ENCODE measurements at places on chromosomes 12 and 14. TPM values are rescaled to one million over a fixed set of nuclear protein-coding genes. Genes with fewer than 3 reads are reported as not detected.

- DNase-seq: no peak
These were observed 202.0 kb upstream of the LHX5 start for GRCh38 chr12:113673458-113674238.

DNA sequence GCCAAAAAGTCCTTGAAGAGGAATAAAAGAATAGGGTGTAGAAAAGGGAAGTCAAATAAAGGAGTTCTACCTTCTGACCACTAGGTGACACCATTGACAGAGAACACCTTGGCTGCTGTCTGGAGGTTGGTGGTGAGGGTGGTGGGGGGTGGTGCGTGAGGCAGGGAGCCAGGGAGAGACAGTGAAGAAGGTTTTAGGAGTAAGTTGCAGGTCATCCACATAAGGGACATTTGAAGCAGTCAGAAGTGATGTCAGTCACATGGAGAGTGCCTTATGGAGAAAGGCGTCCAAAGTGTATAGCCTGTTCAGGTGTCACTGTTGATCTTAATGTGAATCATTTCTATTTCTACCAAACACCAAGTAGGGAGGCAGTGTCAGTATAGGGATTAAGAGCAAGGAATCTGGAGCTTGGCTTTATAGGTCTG lies 279.3 kb upstream of the DDHD1 start:
- DNase-seq: no peak

- no peak for DNase-seq
These were observed 51.6 kb upstream of the DLK1 start for GRCh38 chr14:100674897-100675619.

DNA sequence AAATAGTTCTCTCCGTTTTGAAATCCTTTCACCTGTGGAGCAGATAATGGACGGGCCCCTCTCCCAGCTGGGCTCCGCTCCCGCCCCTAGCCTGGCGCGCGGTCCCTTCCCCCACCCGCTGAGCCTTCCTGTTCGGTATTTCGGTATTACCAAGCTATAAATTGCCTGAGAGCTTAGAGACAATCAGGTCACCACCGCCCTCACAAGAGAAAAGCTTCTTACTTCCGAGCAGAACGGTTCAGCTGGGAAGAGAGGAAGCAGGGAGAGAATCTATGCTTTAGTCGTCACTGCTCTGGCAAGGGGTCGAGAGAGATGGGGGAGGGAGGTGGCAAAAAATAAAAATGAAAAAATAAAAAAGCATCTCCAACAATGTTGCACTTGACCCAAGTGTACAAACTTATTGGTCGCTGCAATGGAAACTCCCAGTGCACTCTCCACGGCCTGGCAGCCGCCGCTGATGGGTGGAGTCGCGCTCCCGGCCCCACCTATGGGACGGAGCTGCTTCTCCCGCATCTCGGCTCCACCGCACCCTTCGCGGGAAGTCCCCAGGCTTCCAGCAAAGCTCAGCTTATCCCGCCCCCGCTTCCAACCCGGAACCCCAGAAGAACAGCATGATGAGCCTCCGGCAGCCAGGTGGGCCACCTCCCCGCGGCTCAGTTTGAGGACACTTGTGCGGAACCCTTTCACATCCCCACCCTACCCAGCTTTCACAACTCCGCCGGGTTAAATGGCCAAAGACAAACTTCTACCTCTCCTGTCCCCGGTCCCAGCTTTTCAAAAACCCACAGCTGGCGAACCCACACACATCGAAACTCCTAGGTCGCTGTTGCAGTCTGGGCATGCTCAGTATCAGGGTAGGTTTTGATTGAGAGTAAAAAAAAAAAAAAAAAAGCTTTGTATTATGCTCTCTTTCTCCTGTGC lies 832 bp upstream of the SYT1 start:
- peak; percentile 17 for DNase-seq

GRCh38 chr12:116257215-116257614 lies 20.3 kb downstream of the MED13L start:
- no peak for DNase-seq

GRCh38 chr14:63940387-63940786 lies 87.6 kb downstream of the SYNE2 start:
- no peak for DNase-seq

Gene RD3L
- 9.1 TPM for total RNA-seq

Data from heart left ventricle (tissue), 16 donors.